GM13977 (cell line): ENCODE measurements at places on chromosomes 5 and 9.

DNA sequence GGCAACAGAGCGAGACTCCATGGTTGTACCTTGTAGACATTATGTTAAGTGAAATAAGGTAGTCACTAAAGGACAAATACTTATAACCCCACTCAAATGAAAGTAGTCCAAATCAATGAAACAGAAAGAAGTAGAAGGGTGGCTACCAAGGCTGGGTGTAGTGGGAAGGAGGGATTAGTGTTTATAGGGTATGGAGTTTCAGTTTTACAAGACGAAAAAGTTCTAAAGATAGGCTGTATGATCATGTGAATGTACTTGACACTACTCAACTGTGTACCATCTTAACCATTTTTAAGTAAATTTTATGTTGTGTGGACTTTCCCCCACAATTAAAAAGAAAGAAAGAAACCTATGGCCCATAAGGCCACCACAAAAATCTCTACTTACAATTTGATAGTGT, 32.2 kb downstream of the ALDH7A1 start:
- no peak for DNase-seq

GRCh38 chr5:102624405-102624804, 125.6 kb upstream of the SLCO6A1 start:
- no peak for DNase-seq

DNA sequence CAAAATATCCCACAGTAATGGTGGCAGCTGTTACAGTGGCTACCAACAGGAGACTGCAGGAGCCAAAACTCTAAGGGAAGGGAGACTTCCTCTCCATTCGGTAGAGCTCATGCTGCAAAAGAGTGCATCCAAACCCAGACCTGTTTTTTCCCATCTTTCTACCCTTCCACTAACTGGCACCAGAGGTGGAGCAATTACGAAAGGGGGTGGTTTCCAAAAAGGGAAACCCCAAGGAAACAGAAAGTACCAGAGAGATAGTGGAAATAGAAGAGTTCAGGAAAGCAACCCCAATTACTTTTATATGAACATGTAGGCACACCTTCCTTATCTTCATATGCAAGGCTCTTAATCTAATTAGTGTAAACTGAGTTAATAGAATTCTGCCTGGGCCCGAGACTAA, 7.3 kb upstream of the WDR41 start:
- no peak for DNase-seq

- DNase-seq, result no peak
Observed at GRCh38 chr5:94705427-94705826, 87.0 kb downstream of the SLF1 start.

- no peak for DNase-seq
Observed at GRCh38 chr9:136014147-136014923, 53.2 kb upstream of the UBAC1 start.

DNA sequence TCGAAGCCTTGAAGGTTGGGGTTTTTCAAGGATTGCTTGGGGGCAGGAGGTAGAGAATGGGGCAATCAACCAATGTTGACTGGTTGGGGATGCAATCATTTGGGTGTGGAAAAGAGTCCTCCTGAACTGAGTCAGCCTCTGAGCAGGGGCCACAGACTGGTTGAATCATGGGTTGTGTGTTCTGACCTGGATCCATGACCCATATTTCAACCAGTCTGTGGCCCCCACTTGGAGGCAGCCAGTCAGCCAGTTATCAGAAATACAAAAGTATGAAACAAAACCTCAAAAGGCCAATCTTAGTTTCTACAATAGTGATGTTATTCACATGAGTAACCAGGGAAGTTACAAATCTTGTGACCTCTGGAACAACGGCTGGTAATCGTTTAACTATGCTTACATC, 81.4 kb upstream of the RANBP6 start:
- no peak for DNase-seq

DNA sequence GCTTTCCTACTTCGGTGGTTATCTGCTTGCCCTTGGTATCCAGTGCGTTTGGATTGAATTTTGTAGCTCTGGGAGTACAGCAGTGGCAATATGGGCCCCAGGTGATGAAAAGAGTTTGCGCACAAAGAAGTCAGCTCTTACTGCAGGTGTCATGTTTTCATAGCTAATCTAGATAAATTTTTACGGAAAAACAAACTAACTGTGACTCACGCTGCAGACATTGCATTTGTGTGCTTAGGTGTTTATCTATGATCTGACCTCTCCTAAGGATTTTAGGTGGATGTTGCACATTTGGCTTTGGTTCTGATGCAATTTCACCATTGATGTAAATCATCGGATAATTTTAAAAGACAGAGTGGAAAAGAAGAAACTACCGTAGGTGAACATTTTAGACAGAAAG, 92.1 kb downstream of the VCAN start:
- no peak for DNase-seq

DNA sequence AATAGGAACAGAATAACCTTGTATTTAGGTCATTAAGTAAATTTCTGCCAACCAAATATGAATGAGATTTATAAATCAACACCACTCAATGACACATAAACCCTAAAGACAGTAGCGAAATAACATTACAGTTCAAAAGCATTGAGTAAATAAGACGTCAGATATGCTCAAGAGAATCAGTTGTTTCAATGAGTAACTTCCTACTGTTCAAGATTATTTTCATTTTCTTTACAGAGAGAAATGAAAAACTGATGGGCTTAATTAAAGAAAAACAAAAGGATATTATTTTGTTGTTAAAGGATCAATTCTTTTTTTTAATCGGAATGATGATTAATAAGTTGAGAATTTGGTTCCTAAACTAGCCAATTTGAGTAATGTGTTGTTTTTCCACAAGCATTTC, 150.1 kb downstream of the BNC2 start:
- no peak for DNase-seq

- no peak for DNase-seq
Observed at GRCh38 chr5:120644516-120644915, 180.4 kb downstream of the PRR16 start.

DNA sequence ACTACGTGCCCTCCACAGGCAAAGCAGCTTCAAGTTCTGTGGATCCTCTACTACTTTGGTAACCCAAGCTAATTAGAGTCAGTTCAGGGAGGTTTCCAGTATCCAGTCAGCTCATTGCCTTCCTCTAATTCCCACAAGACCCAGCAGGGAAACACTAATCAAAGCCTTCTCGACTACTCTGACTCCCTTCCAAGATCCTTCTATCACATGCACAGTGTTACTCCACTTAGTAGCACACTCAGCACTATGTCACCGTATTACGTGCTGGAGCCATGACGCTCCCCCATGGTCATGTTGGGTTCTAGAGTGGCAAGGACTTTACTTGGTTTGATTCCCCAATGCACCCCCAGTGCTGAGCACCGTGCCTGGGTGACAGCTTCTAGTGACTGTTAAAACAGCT, 53.0 kb downstream of the DCP2 start:
- DNase-seq, result no peak

DNA sequence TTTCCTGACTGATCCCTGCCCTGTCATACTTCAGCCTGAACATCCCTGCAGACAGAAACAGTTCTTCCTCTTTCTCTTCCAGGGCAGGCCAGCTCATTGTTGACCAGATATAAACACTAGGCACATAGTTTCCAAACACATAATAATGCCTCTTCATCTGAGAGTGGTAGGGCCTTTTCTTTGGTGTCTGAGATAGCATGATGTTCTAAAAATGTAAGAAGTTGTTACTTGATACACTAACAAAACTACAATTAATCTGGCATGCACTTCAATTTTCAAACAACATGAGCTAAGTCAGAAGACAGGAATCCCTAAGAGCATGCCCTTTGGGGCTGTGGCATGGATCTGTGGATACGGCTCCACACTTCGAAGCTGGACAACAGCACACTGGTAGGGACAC, 246.6 kb downstream of the SPOCK1 start:
- no peak for DNase-seq

DNA sequence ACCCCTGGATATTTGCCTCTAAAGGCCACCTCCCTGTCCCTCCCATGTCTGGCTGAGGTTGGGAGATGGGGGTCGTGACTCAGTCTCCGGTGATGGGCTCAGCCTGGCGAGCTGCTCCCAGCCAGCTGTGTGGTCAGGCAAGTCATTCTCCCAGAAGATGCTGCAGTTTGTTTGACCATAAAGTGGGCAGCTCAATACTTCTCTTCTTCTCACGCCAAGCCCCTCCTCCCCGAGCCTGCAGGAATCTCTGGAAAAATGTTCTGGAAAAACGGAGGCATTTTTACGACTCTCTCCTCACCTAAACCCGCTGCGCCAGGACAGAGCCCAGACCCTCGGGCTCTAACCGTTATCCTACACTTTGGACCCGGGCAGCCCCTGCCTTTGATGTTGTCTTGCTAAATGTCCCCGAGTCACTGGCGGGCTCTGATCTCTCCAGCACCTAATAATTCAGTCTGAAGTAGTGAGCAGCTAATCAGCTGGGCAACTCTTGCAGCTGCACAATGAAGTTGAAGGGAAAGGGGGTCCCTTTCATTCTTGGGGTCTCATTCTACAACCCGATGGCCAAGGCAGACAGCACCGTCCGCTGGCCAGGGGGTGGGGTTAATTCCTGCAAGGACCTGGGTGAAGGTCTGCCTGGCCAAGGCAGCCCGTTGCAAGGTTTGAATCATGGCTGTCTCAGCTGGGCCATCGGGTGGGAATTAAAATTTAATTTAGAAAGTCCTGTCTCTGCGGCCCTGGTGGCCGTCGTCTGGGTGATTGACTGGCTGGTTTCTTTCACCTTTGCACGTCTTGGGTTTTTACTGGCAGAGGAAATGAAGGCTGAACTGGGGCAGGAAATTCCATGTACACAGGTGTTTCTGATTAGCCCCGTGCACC, 12.3 kb downstream of the DCANP1 start:
- DNase-seq, result no peak

GRCh38 chr5:133683646-133684596, 71.6 kb upstream of the FSTL4 start:
- no peak for DNase-seq

DNA sequence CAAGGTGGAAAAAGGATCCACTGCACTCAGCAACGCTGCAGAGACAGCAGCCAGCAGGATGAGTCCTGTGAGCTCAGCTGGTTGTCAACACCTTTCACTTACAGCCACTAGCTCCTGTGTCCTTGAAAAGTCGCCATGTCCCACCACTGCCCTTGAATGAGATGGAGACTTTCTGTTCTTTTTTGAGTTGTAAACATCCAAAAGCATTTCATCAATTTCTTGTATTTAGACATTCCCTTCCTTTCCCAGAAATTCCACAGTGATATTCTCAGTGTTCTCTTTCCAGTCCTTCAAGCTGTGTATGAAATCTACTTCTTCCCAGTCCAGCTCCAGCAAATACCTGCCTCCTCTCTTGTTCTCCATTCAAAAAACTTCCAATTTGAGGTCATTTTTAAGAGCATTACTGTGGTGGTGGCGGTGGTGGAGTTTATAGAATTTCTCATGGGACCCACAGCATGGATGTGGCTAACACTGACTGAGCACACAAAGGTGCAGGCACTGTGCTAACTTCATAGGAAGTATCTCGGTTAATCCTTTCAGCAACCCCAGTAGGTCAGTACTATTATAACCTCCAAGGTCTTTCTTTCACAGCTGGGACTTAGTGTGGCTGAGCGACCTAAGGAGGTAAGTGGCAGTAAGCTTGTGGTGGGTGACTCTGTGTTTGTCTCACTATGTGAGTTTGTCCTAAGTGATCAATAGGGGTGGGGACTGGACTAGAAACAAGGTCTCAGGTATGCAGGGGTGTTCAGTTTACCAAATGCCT, 15.0 kb upstream of the GPX3 start:
- no peak for DNase-seq

DNA sequence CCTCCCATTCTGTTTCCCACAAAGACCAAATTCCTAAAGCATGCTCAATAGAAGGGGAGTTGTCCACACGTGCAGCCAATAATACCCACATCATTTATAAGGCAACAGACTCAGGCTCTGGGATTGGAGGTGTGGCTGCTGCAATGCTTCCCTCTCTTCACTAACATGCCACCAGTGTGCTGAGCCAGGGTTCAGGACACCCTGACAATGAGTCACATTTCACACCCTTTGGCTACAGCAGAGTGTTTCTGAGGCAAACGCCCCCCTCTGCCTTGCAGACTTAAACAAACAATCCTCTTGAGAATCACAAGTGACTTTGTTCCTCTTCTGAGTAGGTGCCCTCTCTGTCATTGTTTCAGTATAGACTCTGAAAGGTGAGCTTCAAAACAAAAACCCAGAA, 189.3 kb upstream of the TLE4 start:
- DNase-seq, result no peak

GRCh38 chr5:117473165-117473564, 898.5 kb upstream of the SEMA6A start:
- no peak for DNase-seq

DNA sequence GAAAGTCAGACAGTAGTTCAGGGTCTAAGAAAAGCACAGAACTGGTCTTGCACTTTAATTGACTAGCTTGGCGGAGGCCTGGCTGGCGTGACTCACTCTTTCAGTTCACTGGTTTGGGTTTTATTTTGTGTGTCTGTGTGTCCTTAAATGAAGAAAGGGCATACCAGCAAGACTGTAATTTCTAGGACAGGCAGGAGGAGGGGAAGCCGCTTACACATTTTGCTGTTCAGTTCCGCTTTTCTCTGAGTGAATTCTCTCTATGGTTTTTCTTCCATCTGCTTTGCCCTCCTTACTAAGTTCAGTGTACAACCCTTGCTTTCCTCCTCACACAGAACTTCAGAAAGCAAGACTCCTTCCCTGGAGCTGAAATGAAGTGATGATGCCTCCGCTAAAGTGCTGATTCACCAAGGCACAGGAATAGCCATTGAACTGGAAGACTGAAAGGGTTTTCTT, 150.8 kb downstream of the MEF2C start:
- DNase-seq, result no peak

GRCh38 chr9:27383524-27383923, 86.6 kb upstream of the EQTN start:
- no peak for DNase-seq

DNA sequence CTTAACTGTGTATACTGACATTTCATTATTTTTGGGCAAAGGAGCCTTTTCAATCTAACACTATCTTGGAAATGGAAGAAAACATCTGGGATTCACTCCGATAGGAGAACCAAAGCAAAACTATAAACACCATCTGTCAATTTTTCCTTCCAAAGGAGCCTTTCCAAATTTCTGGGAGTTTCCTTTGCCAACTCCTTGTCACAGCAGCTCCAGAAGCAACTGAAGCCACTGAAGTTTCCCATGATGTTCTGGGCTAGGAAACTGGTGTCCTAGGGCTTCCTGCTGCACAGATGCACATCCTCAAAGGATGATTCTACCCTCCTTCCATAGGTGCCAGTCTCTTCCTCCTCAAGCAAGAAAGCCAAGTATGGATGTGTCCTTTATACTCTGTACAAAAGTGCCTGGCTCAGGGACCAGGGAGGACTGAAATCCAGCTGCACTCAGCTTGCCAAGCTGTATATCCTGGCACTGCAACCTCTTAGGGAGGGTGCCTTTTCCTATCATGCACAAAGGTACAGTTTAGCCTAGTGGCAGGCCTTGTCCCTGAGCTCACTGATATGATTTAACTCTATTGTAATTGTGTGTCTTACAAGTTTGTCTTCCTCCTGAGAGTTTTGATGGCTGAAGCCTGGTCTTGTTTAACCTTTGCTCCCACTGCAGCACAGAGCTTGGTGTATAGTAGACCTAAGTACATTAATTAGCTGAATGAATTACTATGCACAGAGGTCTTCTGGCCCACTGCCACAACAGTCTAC, 8.4 kb upstream of the UBAP1 start:
- no peak for DNase-seq

GRCh38 chr5:101326766-101327165, 423.7 kb upstream of the ST8SIA4 start:
- no peak for DNase-seq

- DNase-seq, result peak; percentile 49
Observed at GRCh38 chr5:150672237-150672883, 11.3 kb downstream of the MYOZ3 start.
